ENCODE measurements at places on chromosomes 12 and 14.

- DNase-seq, result no peak
These were observed 33.7 kb downstream of the VWF start for GRCh38 chr12:6090803-6091202.

DNA sequence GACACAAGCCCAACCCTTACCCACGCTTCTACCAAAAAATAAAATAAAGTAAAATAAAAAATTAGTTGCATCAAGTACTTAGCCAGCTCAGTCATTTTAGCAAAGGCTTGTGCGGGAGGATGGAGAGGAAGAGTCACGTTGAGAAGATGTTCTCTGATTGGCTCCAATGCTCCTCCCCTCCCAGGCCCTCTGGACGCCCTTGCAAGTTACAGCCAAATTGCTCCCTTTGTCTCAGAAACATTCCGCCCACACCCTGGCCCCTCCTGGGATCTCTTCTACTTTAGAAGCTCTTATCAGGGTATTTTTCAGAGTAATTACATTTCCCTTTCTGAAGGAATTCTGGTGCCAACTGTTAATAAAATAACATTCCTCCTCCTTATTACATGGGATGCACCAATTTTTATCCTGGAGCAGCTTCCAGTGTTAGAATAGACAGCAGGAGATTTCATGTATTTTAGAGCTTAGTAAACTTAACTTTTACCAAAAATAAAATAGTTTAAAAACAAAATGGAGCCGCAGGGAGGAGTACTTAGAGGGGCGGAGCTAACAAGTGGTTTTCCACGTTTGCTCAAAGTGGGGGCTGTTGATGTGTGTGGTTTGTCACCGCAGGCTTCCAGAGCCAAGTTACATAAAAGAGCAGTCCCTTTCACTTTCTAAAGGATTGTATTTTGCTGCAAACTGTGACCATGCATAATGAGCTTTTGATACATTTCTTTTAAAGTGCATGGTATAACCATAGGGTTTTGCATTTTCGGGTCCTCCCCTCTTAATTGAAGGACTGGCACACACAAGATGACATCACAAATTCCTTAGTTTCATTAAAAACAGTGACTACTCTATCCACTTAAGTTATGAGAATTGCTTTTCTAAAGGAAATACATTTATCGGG is 71.7 kb upstream of the RAP1B start:
- no peak for DNase-seq

- no peak for DNase-seq
These were observed 677 bp upstream of the AP4S1 start for GRCh38 chr14:31024577-31025366.

DNA sequence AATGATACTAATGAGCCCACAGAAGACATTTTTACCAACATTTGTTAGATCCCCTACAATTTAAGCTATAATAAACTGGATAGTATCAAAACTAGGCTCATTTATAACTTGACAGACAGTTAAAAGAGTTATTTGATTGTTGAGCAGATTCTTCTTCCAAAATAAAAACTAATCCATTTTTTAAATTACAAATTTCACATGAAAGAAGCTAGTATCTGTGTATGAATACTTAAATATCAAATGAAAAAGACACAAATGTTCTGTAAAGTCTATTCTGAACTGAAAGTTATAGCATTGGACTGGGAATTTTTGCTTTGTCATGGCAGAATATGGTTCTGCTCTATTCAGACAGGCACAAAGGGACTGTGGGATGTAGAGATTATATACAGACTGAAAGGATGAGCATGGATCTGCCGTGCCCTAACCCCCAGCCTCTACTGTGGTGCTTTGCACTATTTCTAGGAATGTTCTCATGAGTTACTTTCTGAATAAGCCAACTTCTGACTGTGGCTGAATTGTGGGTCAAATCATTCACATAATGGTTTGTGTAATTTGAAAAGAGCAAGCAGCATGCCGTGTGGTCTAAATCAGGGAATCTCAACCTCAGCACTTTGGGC is 352.7 kb downstream of the KCNH5 start:
- no peak for DNase-seq

DNA sequence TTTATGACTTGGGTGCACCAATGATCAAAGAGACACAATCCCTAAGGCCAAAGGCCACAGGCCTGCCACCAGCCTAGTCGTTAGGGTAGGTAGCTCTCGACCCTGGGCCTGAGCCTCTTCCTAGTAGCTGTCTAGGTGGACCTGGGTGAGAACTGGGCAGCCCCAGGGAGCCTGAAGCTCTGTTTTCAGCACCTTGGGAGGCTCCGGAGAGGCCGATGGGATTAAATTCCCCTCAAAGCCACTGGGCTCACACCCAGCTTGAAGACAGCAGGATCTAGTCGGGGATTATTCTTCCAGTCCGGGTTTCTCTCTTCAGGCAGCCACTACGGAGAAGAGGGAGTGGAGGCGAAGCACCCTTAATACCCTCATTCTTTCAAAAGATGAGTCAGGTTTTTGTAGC is 79.8 kb downstream of the TMEM260 start:
- no peak for DNase-seq

- no peak for DNase-seq
These were observed 40.3 kb downstream of the EVL start for GRCh38 chr14:100105357-100106169.

GRCh38 chr12:1576410-1577241 is 17.8 kb downstream of the FBXL14 start:
- DNase-seq, result no peak

GRCh38 chr14:91027561-91027960 is 32.9 kb downstream of the RPS6KA5 start:
- no peak for DNase-seq

- no peak for DNase-seq
These were observed 46.3 kb upstream of the CATSPERB start for GRCh38 chr14:91778217-91778616.

DNA sequence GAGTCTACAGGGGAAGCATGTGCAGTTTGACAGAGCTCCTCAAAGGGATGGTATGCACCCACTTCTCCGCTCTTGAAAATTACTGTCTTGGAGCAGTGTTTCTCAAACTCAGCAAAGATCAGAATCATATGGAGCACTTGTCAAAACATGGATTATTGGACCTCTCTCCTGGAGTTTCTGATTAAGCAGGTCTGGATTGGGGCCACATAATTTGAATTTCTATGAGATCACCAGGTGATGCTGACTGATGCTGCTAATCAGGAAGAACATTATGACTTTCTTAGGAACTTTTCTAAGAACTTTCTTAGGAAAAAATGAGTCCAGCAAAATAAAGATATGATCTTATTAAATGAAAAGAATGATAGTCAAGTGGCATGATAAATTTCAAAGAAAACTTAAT is 144.3 kb downstream of the CPNE8 start:
- no peak for DNase-seq

DNA sequence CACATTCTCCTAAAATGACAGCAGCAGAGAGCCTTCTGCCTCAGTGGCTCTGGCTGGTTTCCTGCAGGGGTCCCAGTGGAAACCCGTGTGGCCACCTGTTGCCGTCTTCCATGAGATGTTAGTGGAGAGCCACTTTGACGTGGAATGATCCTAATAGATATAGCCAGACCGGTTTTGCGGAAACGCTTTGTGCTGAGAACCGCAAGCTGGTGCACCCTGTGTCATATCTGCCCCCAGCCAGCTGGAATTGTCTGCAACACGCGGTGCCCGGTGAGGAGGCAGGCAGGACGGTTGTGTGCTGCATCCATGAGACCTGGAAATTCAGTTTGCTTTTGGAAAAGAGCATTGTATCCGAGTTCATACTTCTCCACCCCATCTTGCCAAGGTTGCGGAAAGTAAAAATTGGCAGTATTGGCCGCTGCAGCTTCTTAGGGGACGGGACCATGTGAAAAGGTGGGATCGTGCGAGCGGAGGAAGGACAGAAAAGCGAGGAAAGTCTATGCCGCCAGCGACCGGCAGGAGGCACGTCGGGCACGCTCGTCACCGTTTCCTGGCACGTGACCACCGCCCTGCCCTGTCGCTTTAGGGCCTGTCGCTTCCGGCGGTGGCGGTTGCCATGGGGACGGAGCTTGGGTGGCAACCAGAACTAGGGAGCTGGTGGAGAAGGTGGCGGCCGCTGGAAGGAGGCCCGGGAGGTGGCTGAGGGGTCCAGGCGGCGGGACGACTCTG is at the start of gene CFAP251:
CFAP251 (plus strand) TSS at position 643 of the 729 bp plus-strand sequence. CDS start 2,714 bp downstream, outside the sequence.
- DNase-seq, result peak; percentile 95

DNA sequence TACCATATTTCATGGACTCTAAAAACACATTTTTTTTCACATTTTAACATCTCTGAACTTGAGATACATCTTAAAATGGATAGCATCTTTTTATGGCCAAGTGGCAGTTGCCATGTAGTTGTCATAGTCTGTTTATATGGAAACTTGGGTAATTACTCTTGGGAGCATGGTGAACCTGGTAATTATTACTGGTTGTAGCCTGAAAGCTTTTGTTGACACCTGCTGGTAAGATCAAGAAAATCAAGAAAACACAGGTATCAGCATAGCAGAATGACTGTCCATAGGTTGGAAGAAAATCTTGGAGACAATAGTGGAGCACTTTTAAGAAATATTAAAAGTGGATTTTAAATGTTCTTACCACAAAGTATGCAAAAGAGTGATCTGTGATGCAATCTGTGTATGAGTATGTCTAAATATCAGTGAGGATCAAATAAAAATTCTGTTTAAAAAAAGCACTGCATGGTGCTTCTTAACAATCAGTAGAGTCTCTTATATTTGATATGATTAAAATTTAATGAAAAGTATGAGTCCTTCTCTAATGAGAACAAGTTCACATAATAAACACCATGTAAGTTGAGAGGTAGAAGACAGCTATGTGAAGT is 44.2 kb downstream of the TTC8 start:
- DNase-seq, result peak; percentile 14

- DNase-seq, result no peak
These were observed 550.3 kb downstream of the FOXG1 start for GRCh38 chr14:29316936-29317335.

GRCh38 chr14:104424406-104425072 is 155.0 kb upstream of the C14orf180 start:
- no peak for DNase-seq

DNA sequence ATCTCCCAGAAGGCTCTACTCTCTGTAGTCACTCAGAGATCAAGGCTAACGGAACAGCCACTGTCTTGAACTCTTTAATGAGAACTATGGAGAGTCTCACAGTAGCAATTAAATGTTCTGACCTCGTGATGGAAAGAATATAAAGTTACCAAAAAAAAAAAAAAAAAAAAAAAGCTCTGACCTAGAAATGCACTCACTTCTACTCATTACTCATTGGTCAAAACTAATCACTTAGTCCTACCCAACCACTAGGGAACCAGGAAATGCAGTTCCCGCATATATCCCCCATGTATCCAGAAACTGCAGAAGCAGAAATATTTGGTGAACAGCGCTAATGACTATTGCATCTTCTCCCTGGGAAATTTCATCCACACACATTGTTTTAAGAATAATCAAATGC is 29.5 kb upstream of the C12orf76 start:
- DNase-seq, result no peak

DNA sequence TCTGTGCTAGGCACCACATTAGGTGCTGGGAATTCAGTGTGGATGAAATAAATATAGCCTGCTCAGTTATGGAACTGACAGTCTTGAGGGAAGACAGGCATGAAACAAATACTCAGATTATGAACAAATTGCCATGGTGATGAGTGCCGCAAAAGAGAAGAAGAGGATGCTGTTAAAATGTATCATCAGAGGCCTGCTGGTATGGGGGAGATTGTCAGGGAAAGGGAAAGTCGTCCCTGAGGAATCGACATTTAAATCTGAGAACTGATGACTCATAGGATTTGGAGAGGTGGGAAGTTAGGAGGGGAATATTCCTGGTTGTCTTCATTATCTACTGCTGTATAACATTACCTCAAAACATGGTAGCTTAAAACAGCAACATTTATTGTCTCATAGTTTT is 42.0 kb downstream of the PPP1R36 start:
- no peak for DNase-seq

DNA sequence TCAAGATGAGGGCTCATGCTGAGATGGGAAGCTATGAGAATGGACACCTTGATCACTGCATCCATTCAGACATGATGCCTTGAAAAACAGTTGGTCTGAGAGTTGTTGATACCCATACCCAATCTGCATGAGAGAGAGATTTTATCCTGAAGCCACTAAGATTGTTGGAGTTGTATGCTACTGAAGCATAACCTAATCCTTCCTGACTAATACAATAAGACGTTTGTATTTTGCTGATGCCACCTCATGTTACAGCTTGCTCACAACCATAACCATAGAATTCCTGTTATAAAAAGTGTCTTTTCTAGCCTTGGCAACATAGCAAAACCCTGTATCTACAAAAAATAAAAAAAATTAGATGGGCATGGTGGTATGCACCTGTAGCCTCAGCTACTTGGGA is 12.7 kb upstream of the SERPINA1 start:
- no peak for DNase-seq

DNA sequence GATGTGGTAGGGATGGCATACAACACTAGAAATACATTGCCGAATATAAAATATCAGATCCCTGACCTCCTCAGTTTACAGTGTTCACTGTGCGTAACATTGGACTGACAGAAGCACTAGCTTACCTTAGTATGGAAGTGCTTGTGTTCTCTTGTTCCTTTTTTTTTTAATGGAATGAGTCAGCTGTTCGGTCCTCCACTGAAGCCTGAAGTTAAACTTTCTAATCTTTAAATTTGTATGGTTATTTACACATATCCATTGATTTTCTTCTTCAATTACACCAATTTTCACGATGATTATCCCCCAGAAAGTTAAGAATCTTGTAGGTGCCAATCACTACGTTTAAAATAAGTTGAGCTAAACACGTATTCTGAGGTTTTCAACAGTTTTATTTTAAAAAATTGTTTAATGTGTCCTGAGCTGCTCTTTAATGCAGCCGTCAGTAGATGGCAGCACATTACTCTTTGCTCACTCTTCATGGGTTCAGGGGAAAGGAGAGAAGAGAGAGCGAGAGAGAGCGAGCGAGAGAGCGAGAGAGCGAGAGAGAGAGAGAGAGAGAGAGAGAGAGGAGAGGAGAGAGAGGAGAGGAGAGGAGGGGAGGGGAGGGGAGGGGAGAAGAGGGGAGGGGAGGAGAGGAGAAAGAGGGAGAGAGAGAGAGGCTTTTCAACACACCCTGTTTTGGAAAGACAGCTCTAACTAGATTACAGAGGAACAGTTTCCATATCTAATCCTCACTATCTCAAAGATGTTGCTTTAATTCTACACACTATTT is 134.7 kb upstream of the SCAF11 start:
- peak; percentile 53 for DNase-seq

- no peak for DNase-seq
These were observed 9.3 kb upstream of the GYS2 start for GRCh38 chr12:21613931-21614330.
